ENCODE measurements at places on chromosomes 5 and 9. TPM values are rescaled to one million over a fixed set of nuclear protein-coding genes. Genes with fewer than 3 reads are reported as not detected.

The CDH6 gene
- 2.6 TPM for total RNA-seq

The CNTFR gene
- total RNA-seq: 3.3 TPM

The NXNL2 gene
- not detected for total RNA-seq

The CCDC180 gene
- total RNA-seq: 2.8 TPM

- DNase-seq: no peak
Measured at GRCh38 chr9:6959270-6960000, 201.7 kb downstream of the KDM4C start.

GRCh38 chr9:99103901-99104458 lies 933 bp upstream of the TGFBR1 start:
- peak; percentile 39 for DNase-seq

- no peak for DNase-seq
Measured at GRCh38 chr5:89065919-89066318, 182.9 kb upstream of the MEF2C start.

DNA sequence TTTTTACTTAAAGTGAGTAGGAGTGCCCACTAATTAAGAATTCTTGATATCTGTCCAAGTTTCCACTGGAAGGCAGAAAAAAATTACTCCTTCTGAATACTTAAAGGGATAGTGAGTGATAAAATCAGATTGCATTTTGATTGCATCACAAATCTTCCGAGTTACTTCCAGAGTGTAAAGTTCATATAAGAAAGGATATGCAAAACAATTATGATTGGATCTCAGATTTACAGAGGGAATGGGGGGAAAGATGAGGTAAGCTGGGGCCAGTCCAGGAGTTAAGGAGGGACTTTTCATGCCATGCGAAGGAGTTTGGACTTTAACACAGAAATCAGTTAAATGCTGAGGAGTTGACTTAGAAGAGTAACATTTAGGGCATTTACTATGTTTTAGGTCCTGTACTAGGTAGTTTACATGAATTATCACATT lies 9.3 kb upstream of the RNF145 start:
- DNase-seq: no peak

DNA sequence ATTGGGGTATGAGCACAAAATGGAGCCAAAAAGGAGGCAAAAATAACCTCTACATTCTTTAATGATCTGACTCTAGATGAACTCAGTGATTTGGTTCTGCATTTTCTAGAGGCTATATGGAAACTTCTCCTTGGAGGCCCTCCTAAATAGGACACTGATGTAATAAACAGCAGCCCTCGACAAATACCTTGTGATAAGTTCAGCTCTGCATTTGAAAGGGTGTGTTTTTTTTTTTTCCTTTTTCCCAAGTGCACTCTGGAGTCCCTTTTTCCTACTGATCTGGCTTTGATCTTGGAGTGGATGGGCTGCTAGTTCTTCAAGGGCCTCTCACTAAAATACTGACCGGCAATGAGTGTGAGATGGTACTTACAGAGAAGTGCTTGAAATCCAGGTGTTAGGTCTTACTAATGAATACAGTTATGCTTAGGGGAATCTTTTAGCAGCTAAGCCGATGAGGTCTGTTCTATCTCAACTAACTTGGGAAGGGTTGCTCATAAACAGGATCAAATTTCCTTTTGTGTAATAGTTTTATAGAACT lies 161.7 kb downstream of the MAST4 start:
- DNase-seq: no peak

DNA sequence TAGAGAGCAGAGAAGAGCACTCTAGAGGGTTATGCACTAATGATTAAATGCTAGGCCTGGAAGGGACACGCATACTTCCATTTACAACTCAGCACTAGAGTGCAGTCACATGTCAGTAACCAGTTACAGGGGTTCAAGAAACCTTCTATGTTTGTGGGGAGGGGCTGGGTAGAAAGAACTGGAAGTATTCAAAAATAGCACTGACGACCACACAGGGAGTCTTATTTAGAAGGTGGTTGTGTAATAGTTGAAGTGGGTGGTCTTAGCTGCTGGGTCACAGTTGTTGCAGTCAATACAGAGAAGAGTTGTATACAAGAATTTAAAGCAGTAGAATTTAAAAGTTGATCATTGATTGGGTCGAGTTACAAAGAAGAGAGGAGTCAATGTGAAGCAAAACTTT lies 15.4 kb downstream of the AOPEP start:
- no peak for DNase-seq

- DNase-seq: no peak
Measured at GRCh38 chr5:139243425-139243970, 45.3 kb upstream of the SIL1 start.

DNA sequence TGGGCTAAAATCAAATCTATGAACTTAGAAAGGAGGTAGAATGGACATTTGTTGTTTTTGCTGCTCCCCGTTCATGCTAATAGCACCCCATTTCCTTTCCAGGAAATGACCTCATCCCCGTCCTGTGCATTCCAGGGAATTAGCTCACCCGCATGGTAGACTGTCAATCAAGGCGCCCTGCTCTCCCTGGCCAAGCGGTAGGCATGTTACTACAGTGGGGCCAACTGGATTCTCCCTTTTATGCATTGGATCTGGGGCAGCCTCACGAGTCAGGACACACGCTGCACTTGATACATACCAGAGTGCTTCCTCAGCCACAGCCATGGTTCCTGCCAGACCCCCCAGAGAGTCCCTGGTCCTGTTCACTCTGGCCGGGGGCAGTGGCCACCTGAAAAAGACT lies 111.0 kb upstream of the PTCH1 start:
- DNase-seq: no peak

DNA sequence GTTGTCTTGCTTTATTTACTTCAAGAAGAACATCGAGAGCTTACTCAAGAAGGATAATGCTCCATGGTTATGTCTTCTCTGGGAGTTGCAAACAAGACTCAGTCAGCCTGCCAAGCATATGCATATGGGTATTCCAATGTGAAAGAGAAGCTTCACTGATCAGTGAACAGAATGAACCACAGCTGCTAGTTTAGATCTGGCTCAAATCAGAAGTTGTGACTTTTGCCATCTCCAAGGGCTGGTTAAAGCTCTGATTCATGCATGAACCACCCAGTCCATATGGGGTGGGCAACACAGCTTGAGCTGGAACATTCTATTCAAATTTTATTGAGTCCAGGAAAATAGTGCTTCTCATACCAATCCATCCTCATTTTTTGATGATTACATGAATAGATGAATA lies 50.0 kb downstream of the ATPSCKMT start:
- no peak for DNase-seq

- DNase-seq: peak; percentile 75
Measured at GRCh38 chr9:136902259-136902821, 16.0 kb downstream of the TRAF2 start.

DNA sequence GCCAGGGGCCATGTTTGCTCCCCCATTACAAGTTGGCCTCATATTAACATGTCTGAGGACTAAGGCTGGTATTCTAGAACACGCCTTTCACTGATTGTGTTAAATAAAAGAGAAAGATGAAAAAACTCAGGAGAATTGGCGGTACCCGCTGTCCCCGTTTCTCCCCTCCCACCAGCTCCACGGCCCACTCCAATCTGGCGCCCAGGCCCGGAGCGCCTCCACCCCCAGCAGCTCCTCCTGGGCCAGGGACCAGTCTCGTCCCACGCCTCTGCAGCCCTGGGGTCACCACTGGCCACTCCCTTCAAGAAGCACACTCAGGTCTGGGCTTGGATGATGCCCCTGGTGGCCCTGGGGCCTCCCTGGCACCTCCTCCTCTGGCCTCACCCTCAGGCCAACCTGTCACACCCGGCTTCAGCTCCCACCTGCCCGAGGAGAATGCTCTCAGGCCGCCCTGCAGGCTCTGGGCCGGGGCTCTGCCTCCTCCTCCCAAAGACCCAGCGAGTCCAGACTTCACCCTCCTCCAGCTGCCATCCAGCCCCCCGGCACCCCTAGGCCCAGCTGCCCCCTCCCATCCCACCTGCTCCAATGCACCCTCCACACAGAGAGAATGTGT lies 133.0 kb upstream of the PPP1R26 start:
- DNase-seq: no peak

- no peak for DNase-seq
Measured at GRCh38 chr9:88379352-88379751, 8.9 kb upstream of the SPIN1 start.

DNA sequence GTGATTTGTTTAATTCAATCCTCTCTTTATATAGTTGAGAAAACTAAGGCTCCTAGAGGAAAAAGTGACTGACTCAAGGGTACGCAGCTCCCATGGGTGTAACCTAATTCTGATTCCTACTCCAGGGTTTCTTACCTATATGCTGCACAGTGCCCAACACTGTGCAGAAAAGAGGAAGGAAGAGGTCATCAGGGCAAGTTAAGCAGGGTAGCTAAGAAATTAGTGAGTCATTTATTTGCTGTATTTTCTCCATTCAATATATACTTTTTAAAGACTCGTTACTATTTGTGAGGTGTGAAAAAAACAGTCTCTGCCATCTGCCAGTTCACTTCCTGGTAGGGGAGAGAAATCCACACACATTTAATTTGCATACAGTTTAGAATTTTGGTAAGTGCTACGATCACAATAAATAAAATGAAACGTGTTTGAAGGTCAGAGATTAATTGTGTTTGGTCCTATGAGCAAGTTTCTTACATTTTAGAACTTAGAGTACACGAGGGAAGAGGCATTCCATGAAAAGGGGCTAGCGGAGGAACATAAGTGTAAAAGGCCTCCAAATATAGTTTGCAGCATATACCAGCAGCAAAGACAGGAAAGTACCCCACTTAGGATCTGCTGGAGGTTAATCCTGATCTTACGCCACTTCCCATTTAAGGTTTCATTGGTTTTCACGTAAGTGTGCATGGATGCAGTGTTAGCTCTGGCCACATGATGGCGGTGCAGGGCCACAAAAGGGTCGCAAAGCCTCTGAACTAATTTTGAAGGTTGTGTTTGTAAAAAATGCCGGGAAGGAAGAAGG lies 59.9 kb upstream of the TLR4 start:
- peak; percentile 82 for DNase-seq

DNA sequence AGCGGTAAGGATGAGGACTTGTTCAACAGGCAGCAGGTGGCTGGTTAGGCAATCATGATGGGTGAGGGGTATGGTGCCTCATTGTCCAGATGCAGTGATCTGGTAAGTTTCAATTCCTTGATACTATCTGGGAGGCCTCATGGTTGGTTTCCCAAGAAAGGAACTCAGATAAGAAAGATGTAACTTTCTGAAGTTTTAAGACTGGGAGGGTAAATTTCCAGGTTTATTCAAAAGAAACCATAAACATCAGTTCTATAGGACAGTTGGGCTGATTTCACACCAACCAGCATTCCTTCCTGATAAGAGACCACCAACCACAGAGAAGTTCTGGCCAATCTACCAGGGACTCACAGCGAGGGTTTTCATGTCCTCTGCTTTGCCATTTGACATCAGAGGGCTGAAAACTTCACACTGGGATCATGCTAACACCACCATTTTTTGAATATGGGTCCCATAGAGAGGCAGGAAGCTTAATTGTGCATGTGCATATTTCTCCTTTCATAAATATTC lies 773 bp upstream of the AGGF1 start:
- DNase-seq: no peak

- no peak for DNase-seq
Measured at GRCh38 chr5:95881833-95882232, 59.3 kb upstream of the GLRX start.

DNA sequence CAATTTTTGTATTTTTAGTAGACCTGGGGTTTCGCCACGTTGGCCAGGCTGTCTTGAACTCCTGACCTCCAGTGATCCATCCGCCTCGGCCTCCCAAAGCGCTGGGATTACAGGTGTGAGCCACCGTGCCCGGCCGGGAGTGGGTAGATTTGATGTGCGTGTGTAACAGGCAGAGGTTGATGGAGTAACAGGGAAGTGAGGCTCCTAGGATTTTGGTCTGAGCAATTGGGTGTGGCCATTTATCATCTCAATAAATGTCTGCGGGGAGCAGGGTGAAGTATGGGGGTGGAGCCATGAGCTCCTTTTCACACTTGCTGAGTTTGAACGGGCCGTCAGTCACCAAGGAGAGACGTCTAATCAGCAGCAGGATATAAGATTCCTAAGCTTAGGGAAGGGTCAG lies 1.2 kb upstream of the REXO4 start:
- no peak for DNase-seq

- no peak for DNase-seq
Measured at GRCh38 chr9:35842795-35843194, 13.8 kb downstream of the TMEM8B start.

Data from left ventricle myocardium superior (tissue), 1 donor.